ENCODE measurements at places on chromosomes 4 and X.

- DNase-seq: no peak
Observed at GRCh38 chr4:120004054-120004453, 62.6 kb downstream of the MAD2L1 start.

DNA sequence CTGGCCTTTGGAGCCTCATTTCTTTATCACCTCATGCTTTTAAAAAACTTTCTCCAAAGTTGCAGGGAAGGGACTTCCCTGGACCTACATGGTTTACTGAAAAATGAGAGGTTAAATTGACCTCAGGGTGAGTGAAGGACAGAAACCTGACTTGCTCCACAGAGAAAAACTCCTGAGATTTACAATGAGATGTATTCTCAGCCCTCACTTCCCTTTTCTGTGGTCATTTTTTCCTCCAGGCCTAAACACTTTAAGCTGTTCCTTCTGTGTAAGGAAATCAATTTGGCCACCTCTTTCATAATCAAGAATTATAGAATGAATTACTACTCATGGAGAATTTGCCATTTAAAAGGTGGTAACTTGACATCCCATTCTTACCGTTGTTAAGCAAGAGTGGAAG is 77.9 kb downstream of the HPGD start:
- DNase-seq: no peak

- DNase-seq: no peak
Observed at GRCh38 chrX:46597771-46598170, 24.2 kb downstream of the CHST7 start.

GRCh38 chr4:185405296-185405999 is 8.8 kb downstream of the ANKRD37 start:
- DNase-seq: no peak

DNA sequence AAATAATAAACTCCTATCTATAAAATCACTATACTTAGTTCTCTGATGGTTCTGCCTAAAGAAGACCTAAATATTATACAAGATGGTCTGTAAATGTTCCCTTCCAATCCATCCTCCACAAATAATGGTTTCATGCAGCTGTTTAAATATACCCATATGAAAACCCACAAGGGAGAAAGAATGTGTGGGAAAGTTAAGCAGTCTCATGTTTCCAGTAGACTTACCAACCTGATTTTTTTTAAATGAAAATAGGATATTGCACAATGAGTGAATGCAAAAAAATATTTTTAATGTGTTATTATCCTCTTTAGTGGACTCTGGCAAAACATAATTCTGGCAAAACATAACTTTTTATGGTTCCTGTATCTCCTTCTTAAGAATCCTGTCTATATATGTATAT is 23.3 kb downstream of the CAMK2D start:
- no peak for DNase-seq

- no peak for DNase-seq
Observed at GRCh38 chrX:135411893-135412292, 9.9 kb upstream of the SMIM10L2A start.

DNA sequence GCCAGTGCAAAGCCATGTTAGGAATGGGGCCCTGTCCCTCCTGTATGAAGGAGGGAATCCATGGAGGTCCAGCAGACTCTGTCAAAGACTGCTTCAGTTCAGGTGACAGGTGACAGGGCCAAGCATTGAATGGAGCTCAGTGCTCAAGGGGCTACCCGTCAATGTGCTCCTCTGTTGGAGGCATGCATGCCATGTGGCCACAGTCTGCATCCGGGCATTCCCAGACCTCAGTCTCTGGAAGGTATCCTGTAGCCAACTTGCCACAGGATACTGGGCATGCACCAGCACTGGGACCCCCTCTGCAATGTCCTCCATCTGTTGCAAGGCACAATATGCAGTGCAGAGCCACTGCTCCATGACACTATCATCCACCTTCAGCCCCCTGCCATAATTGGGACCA is 136.1 kb upstream of the GATB start:
- DNase-seq: no peak

GRCh38 chr4:27714073-27714472 is 853.4 kb downstream of the STIM2 start:
- DNase-seq: no peak

- no peak for DNase-seq
Observed at GRCh38 chr4:103786014-103786413, 66.2 kb upstream of the TACR3 start.

- no peak for DNase-seq
Observed at GRCh38 chrX:123358457-123358856, 174.4 kb downstream of the GRIA3 start.

GRCh38 chrX:138945219-138945618 is 233.7 kb upstream of the FGF13 start:
- DNase-seq: no peak
